Stimulated activated CD4-positive, alpha-beta T cell treated with anti-CD3 and anti-CD28 coated beads, Interleukin-2, amount 100 ng/mL, for 24 hours (primary cell): ENCODE measurements at places on chromosomes 11 and 22.

- no peak for DNase-seq
These were observed 658 bp downstream of the ACY3 start for GRCh38 chr11:67649634-67650510.

GRCh38 chr11:133552938-133553337 lies 20.6 kb upstream of the OPCML start:
- DNase-seq: no peak

GRCh38 chr11:1055990-1056771 lies 18.5 kb upstream of the MUC2 start:
- no peak for DNase-seq

DNA sequence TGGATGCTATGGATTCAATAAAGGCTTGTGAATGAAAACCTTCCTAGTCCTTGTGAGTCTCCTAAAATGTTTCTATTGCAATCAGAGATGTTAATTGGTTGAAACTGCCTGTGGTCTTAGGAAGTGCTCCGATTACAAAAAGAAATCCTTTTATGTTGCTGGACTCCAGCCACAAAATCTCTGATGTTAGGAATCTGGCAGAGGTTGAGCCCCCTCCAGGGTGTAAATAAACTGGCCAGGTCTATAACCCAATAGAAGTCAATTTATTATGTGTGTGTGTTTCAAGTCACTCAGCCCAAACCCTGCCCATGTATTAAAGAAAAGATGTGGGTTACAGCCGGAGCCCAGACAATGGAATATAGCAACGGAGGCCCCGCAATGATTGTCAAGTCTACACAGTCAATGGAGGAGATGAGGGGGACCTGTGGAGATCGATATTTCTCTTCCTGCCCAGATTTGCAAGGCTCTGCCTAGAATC lies 218.1 kb upstream of the SORL1-AS1 start:
- no peak for DNase-seq

- no peak for DNase-seq
These were observed 87.6 kb upstream of the FSHB start for GRCh38 chr11:30143098-30143705.

GRCh38 chr11:133919330-133920108 lies 37.2 kb downstream of the IGSF9B start:
- DNase-seq: no peak

GRCh38 chr11:118152020-118152551 lies 537 bp downstream of the SCN4B start:
- DNase-seq: no peak

DNA sequence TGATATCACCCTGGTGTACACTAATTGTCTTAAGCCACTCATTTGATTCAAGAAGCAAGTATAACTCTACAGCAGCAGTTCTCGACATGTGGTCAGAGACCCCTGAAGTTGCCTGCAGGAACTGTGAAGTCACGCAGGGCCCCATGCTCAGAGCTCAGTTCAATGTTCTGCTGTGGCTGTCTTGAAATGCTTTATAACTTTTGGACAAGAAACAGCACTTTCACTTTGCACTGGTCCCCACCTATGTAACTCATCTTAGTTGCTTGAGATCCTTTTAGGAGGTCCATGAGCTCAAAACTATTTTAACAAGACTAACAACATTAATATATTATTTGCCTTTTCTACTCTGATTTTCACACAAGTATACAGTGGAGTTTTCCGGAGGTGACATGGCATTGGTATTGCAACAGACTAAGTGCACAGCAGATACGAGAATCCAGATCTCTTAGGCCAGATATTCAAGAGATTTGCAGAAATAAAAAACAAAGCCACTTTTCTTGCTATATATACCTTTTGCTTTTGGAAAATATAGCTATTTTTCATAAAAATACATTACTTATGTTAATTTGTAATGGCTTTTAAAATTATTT lies 64.8 kb downstream of the PRR5L start:
- DNase-seq: no peak

- no peak for DNase-seq
These were observed 43.2 kb upstream of the CHKA start for GRCh38 chr11:68164437-68164836.

- no peak for DNase-seq
These were observed 21.9 kb upstream of the RAB30 start for GRCh38 chr11:83093634-83094033.

DNA sequence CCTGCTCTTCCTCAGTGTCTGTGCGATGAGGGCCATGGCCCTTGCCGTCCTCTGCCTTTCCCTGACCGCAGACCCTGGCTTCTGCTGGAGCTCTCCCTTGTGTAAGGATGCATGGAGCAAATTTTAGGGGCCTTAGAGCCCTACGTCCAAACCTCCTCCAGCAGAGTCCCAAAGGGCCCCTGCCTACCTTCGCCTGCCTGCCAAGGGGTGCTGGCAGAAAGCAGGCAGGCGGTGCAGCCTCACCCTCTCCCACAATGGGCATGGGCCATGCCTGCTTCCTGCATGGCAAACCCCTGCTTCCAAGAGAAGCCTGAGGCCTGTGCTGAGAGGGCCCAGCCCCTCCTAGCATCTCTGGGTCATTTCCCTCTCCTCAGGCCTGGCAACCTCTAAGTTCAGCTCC lies 71.3 kb upstream of the FGF3 start:
- no peak for DNase-seq

DNA sequence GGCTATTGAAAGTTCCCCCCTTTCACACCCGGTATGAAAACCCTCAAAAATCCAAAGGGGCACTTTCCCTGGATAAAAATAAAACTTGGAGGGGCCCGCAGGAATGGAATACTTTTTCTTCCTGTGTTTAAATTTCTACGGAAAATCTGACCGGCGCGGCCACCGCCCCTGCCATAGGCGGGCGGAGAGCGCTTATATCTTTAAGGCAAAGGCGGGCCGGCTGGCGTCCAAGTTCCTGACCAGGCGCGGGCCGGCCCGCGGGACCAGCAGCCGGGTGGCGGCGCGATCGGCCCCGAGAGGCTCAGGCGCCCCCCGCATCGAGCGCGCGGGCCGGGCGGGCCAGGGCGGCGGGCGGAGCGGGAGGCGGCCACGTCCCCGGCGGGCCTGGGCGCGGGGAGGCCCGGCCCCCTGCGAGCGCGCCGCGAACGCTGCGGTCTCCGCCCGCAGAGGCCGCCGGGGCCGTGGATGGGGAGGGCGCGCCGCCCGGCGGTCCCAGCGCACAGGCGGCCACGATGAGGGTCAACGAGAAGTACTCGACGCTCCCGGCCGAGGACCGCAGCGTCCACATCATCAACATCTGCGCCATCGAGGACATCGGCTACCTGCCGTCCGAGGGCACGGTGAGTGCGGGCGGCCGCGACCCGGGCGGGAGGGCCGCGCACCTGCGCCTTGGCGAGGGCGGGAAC lies at the start of gene ANO1:
Gene ANO1 (plus strand): TSS at position 223 of the 686 bp plus-strand sequence. CDS start 290 bp downstream, at position 513.
- DNase-seq: no peak

- DNase-seq: no peak
These were observed 57.5 kb downstream of the ANO1 start for GRCh38 chr11:70135625-70136059.

DNA sequence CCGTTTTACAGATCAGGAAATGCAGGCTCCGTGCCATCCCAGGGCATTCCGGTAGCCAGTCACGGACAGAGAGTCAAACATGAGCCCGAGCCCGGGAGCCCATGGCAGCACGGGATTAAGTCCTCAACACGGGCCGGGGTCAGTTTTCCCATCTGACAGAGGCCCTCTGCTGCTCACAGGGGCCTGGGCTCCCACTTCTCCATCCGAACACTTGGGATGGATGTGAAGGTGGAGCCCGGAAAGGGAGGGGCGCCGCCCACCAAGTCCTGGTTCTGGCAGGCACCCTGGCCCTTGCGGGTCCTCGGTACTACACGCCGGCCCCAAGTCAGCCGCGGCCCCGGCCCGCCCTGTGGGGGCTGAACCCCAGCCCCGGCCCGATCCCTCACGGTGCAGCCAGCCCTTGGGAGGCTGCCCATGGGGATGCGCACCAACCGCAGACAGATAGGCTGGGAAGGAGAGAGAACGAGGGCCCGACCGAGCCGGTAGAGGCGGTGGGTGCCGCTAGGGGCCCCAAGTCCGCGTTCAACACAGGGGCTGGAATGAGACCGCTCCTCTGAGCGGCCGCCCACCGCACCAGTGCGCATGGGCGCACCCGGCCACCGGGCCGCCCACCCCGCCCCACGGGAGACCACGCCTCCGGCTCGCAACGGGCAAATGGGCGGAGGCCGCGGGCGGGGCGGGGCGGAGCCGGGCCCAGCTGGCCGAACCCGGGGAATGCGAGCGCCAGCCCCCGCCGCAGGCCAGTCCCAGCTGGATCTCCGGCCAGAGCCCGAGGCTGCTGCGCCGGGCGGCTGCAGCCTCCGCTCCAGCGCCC lies at the start of gene CAPN5:
Gene CAPN5 (plus strand): TSS at position 743 of the 814 bp plus-strand sequence. CDS start 17,916 bp downstream, outside the sequence.
- DNase-seq: peak; percentile 87

DNA sequence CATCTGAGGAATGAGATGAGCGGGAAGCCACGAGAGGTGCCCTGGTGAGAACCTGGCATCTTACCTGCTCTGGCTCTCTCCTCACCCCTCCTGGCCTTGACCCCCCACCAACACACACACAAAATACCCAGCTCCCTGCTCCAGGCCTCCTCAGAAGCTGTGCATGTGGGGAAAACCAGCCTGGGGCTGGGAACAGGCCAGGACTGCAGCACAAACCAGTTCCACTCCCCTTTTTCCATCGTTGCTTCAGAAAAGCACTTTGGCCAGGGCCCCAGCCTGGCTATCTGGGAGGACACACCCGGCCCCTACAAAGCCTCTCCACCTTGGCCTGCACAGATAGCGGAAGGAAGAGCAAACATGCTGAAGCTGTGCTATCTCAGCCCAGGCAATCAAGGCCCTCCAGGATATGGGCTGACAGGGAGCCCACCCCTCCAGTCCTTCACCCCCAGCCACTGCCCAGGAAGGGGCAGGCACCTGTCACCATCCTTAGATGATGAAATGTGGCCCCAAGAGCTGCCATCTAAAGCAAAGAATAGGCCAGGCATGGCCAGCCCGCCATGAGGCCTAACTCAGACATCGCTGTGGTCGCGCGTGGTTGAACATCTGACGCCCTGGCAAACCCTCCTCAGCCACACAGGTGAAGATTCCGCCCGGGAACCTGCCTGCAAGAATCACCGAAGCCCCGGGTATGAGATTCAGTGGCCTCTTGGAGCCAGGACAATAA lies 35.4 kb downstream of the PISD start:
- DNase-seq: no peak

- no peak for DNase-seq
These were observed 13.6 kb downstream of the MRGPRD start for GRCh38 chr11:68966894-68967780.

GRCh38 chr11:19673924-19674729 lies 38.5 kb upstream of the NAV2 start:
- no peak for DNase-seq

- DNase-seq: no peak
These were observed 142.8 kb upstream of the MTNR1B start for GRCh38 chr11:92826603-92827002.

DNA sequence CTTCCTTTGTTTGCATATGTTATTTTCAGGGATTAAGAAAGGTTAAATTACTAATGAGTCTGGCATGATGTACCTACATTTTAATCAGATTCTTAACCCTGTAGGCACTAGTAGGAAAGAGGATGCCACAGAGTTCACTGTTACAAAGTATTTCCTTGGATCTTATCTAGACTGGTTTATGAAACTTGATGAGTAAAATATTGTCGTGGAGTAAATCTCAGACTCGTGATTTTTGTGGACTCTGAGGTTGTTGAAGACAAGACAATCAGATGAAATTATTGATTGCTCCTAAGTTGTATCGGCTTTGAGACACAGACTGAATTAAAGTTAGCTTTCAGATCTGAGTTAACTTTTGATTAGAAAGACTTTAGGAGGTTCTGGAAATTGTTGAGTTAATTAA lies 6.0 kb downstream of the KMT2A start:
- no peak for DNase-seq

- no peak for DNase-seq
These were observed 102.7 kb upstream of the MTNR1B start for GRCh38 chr11:92866679-92867282.

GRCh38 chr22:43320943-43321900 lies 21.9 kb downstream of the SCUBE1 start:
- no peak for DNase-seq

DNA sequence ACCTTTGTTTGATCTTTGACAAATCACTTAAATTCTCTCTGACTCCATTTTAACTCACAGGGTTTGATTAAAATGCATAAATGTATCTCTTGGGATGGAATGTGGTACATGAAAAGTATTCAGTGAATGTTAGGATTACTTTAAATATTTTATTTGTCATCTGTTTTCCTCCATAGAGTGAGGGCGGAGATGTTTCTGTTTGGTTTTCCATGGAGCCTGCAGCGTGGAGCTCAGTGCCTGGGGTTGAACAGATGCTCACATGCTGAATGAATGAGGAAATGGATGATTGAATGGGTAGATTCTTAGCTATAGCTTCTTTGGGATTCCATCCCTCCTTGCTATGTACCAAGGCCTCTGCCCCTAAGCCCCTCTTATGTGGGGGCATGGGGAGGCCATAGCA lies 10.0 kb downstream of the TSPAN18 start:
- DNase-seq: no peak

DNA sequence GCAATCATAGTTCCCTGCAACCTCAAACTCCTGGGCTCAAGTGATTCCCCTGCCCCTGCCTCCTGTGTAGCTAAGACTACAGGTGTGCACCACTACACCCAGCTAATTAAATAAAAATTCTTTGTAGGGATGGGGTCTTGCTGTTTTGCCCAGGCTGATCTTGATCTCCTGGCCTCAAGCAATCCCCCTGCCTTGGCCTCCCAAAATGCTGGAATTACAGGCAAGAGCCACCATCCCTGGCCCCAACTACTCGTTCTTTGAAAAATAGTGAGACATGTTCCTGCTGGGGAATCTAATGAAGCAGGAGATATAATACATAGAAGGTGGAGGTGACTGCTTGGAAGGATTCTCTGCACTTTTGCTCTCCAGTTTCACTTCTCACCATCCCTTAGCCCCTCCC lies 40.1 kb upstream of the RFPL3 start:
- DNase-seq: no peak

DNA sequence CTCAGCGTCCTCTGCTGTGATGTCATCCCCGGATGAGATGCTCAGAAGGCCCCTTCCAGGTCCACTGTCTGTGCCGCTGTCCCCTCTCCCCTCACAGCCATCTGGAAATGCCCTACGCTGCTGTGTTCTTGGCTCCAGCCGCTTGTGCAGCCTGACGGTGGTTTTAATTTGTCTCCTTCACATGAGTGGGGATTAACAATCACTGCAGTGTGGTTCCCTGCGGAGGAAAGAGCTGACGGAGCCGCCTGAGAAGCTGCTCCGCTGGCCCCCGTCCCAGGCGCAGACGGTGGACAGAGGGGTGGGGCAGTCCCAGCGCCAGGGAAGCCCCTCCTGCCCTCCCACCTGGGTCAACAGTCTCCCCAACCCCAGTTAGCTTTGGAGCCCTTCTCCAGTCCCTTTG lies 67.5 kb upstream of the PHF21B start:
- DNase-seq: no peak

DNA sequence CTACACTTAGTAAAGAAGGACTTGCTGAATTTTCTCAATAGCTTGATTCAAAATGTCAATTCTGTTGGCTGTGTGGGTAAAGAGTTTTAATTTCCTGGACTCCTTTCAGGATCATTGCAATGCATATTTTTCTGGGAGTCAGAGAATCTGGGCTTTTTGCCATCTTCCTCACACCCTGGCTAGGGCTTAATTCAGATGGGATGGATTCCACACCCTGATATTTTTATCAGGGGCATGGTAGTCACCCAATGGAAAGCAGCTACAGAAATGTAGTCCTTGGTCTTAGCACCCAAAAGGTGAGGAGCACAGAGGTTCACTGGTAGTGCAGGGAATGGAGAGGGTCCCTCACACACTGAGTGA lies 79.3 kb downstream of the SGSM3 start:
- no peak for DNase-seq
